ENCODE measurements at places on chromosomes 2 and 18.
A peak's percentile ranks its signal among the peaks of the same experiment; 100 is the strongest.

DNA sequence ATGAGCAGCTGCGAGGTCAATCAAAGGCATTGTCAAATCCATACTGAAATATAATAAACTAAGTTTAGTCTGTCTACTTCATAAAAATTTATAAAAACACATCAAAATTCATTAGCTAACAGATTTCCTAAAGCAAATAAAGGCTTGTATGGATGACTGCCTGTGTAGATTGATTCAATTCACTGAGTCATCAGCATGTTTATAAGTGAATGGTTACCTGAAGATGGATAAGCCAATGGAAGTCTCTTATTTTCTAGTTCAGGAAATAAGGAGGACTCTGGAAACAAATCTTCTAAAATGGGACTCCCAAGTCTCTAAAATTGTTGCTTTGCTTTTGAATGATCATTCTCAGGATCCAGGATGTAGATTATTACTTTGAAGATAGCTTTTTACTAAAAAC, 57.0 kb upstream of the HNRNPA3 start:
- DNase-seq, result no peak

GRCh38 chr2:44237221-44237620, 38.1 kb upstream of the SLC3A1 start:
- no peak for DNase-seq

DNA sequence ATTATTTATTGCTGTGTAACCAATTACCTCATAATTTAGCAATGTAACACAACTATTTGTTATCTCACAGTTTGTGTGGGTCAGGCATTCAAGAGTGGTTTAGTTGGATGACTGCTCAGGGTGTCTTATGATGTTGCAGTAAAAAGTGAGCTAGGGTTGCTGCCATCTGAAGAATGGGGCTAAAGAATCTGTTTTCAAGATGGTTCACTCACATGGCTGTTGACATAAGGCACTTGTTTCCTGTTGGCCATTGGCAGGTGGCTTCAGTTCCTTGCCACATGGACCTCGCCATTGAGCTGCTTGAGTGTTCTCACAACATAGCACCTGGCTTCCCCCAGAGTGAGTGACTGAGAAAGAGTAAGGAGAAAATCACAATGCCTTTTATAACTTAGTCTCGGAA, 123.2 kb downstream of the TMEM17 start:
- no peak for DNase-seq

GRCh38 chr2:178484245-178485041, 4.2 kb downstream of the PLEKHA3 start:
- no peak for DNase-seq

GRCh38 chr2:33215299-33215698, 261.1 kb upstream of the RASGRP3 start:
- no peak for DNase-seq

DNA sequence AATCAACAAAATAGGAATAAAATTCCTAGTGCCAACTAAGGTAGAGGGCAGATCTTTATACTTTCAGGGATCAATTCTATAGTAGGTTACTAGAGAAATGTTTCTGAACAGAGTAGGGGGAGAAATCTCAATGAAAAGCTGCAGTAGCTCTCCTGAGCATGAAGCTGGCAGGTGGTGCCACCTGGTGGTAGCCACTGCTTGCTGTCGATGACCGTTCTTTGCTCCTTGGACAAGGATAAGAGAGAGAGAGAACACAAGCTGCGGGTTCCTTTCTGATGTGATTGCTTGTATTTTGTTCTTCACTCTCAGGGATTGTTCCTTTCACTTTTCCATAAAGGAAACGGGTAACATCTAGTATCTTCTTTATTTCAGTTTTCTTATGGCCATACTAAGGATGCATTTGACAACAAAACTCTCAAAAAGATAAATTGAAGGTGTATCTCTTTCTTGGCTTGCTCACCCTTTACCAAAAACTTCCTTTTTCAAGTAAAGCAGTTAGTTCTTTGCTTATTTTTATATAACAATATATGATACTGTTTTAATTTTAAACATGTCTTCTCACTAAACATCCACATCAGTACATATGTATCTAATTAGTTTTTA, 18.6 kb upstream of the MRPL19 start:
- DNase-seq, result peak; percentile 9

DNA sequence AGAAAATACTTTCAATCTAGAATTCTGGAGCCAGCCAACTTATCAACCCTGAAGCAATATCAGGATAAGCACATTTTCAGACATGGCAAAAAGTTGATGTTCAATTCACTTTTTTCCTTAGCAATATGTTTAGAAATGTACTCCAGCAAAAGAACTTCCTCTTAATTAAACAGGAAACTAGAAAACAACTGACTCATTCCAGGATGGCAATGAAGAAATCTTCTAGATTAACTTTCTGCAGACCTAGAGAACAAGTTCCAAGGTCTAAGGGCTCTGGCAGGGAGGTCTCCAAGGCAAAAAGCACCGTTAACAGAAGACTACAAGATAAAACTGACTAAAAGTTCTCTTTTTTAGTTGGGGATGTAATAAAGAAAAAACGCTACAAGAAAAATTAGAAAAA, 69.2 kb upstream of the VWC2L start:
- no peak for DNase-seq

DNA sequence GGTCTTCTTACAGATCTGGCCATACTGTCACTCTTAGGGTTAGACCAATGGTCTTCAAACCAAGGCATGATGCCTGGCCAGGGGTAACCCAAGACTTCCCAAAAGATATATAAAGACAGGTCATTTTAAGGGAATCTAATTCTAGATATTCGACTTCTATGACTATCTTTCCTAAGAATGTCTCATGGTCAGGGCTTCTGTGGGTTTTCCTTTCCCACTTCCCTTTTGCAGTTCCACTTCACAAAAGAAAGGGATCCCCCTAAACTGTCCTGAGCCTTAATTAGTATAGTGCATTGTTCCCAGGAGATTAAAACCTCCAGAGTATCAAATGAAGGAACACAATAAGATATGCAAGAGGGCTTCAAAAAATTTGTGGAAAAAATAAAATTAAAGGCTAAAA, 223.6 kb upstream of the SIX2 start:
- DNase-seq, result no peak

GRCh38 chr18:7230626-7231349, at the start of gene LRRC30:
Gene LRRC30, plus strand, starts transcription at chr18:7231089. Its CDS starts 50 bp downstream, at chr18:7231139.
- no peak for DNase-seq

Measured in NK-92 treated with Interleukin-12 subunit alpha and Interleukin-12 subunit beta, amount 100 ng/mL, for 24 hours (cell line).